Stimulated activated naive CD4-positive, alpha-beta T cell (primary cell): ENCODE measurements at places on chromosomes 7 and 10.
A peak's percentile ranks its signal among the peaks of the same experiment; 100 is the strongest.

DNA sequence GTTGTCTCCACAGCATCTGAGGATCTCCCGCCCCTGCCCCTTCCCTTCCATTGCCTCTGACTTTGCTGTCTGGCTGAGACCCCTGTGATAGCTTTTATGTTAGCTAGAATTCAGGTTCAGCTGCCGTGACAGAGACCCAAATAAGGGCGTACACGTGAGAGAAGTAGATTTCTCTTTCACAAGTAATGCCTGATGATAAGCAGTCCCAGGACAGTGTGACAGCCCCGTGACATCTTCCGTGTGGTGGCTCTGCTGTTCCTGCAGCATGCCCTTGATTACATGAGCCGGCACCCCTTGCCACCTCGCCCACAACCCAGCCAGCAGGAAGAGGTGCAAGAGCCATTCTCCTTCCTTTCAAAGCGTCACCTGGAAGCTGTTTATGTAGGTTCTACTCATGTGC lies 130.9 kb upstream of the PODXL start:
- no peak for DNase-seq

GRCh38 chr10:60350400-60350799 lies 39.3 kb downstream of the ANK3 start:
- no peak for DNase-seq

DNA sequence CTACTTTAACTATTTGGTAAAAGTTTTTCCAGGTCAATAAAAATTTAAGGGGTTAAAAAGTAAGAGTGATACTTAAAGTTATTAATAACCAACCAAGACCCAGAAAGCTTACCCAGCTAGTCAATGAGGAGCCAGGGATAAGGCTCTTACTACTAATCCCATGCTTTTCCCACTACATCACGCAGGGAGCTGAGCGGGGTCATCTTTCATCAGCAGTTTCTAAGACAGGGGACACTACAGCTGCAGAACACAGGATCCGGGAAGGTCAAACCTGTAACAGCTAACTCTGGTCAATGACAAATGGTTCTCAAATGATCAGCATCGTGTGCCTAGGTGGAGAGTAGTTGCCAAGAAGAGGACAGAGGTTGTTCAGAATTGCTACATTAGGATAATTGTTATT lies 65.1 kb downstream of the RSU1 start:
- DNase-seq: no peak

GRCh38 chr10:9757176-9757575 lies 1260.5 kb upstream of the CELF2 start:
- no peak for DNase-seq

GRCh38 chr10:12707461-12708185 lies 293.9 kb downstream of the CCDC3 start:
- DNase-seq: no peak

DNA sequence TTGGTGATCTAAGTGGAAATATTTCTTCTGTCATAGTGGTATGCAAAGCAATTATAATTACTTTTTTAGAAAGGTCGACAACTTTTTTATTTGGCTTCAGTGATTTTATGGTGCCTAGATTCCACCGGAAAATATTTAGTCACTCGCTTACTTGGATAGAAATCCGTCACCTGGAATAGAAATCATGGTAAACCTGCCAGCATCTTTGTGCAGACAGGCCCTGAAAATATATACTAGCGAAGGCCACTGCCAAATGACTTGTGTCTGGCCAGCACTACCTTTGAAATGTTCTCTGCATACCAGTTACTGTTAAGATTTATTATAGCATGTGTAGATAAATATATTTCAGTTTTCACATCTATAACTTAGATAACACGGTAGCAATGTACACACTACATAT lies 226.4 kb downstream of the AGMO start:
- DNase-seq: no peak

GRCh38 chr10:9060314-9060713 lies 1005.8 kb downstream of the GATA3 start:
- DNase-seq: no peak

DNA sequence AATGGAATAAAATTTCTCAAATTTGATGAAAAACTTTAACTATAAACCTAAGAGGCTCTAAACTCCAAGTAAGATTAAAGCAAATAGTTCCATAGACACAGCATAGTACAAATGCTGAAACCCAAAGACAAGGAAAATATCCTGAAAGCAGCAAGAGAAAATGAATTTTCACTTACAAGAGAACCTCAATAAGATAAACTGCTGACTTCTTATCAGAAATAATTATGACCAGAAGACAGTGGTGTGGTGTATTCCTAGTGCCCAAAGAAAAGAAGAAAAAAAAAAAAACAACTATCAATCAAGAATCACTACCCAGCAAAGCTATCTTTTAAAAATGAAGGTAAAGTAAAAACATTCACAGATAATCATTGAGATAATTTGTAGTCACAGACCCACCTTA lies 106.3 kb downstream of the DYNC1I1 start:
- DNase-seq: no peak

GRCh38 chr10:124737221-124737620 lies 7.0 kb downstream of the FAM53B start:
- no peak for DNase-seq

- no peak for DNase-seq
Observed at GRCh38 chr10:80411681-80412220, 3.4 kb downstream of the PRXL2A start.

DNA sequence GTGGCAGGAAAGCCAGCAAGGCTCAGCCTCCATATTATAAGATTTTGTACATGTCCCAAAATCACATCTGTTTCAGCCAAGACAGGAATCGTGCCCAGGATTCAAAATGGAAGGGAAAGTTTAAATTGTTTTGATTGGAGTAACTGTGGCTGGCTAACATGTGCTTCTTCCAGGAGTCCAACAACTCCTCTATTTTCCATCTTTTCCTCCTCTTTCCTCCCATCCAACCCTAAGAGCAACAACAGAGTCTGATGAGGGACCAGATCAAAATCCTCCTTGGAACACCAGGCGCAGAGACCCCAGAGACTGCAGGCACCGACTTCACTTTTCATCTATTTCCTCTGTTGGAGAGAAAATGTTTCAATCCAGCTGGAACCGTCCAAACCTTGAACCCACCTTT lies 36.0 kb upstream of the SVIL start:
- DNase-seq: no peak

- peak; percentile 2 for DNase-seq
Observed at GRCh38 chr10:114694752-114695151, 36.7 kb upstream of the ABLIM1 start.

DNA sequence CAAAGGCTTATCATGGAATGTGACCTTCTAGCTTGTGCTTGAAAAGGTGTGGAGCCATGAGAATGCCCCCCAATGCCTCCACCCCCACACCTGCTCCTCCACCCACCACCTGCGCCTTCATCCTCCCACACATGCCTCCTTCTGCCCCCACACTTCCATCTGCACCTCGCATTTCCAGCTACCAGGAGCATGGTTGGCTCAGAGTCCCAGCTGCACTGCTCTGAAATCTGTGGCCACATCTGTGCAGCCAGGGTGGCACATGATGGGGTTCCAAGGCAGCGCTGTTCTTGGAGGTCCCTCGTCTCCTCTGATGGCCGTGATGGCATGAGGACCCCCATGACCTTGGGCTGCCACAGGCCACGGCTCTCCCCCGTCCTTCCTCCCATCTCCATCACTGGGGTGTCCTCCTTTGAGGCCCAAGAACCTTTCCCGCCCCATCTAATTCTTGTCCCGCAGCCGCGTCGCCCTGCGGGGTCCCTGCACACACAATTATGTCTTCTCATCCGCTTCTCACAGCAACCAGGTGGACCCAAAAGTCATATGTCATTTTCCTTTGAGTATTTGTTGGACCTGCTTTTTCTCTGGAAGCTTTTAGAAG lies 40.6 kb upstream of the CNPY1 start:
- DNase-seq: no peak

GRCh38 chr10:26550774-26551526 lies 112.8 kb downstream of the APBB1IP start:
- no peak for DNase-seq

GRCh38 chr7:115635376-115635775 lies 395.2 kb downstream of the TFEC start:
- no peak for DNase-seq

GRCh38 chr7:28005847-28006231 lies 174.8 kb downstream of the JAZF1 start:
- no peak for DNase-seq

- no peak for DNase-seq
Observed at GRCh38 chr7:36224934-36225858, 72.1 kb downstream of the EEPD1 start.

DNA sequence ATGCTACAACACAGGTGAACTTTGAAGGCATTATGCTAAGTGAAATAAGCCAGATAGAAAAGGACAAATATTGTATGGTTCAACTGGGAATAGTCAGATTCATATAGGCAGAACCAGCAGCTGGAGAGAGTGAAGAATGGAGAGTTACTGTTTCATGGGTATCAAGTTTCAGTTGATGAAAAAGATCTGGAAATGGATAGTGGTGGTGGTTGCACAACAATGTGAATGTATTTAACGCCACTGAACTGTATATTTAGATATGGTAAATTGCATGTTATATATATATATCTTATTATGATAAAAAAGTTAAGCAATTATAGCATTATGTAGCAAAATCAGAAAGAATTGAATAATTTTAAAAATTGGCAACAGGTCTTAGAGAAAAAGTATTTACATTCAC lies 3.9 kb downstream of the LMBR1 start:
- DNase-seq: no peak

- DNase-seq: peak; percentile 57
Observed at GRCh38 chr7:134710854-134711624, 64.4 kb downstream of the BPGM start.
